ENCODE measurements at places on chromosomes 16 and 17.

DNA sequence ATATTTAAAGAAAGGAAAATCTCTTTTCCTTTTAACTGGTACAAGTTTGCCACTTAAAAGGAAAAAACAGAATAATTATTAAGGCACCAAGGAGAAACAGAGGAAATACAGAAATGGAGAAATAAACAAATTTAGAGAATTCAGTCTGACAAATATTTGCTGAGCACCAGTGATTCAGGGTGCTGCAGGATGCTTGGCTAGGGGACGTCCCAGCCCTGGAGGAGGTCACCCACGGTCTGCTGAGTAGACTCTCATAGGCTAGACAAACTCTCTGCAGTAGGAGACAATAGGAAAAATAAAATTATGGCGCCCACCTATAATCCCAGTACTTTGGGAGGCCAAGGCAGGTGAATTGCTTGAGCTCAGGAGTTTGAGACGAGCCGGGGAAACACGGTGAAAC is 15.9 kb downstream of the C1QTNF1 start:
- no peak for DNase-seq

GRCh38 chr17:42678951-42679491 is 2.2 kb upstream of the PLEKHH3 start:
- DNase-seq = peak; percentile 42

DNA sequence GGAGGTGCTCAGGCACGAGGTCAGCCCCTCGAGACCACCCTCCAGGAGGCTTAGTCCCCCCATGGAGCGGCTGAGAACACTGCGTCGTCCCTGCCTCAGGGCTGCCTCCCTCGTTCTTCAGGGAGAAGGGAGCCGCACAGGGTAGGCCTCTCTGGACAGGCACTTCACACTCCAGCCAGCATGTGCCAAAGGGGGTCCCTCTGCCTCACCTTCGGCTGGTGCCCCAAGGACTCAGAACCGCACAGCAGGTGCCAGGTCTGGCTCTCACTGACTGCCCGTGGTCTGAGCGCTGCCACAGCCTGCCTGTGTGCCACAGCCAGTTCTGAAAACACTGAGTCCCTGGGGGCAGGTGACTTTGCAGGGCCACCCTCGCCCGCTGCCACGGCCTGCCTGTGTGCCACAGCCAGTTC is 7.1 kb downstream of the P2RX5 start:
- DNase-seq = no peak

GRCh38 chr17:36629970-36630502 is 28.7 kb downstream of the MRM1 start:
- no peak for DNase-seq

GRCh38 chr16:10339777-10340732 is 45.8 kb upstream of the ATF7IP2 start:
- no peak for DNase-seq

DNA sequence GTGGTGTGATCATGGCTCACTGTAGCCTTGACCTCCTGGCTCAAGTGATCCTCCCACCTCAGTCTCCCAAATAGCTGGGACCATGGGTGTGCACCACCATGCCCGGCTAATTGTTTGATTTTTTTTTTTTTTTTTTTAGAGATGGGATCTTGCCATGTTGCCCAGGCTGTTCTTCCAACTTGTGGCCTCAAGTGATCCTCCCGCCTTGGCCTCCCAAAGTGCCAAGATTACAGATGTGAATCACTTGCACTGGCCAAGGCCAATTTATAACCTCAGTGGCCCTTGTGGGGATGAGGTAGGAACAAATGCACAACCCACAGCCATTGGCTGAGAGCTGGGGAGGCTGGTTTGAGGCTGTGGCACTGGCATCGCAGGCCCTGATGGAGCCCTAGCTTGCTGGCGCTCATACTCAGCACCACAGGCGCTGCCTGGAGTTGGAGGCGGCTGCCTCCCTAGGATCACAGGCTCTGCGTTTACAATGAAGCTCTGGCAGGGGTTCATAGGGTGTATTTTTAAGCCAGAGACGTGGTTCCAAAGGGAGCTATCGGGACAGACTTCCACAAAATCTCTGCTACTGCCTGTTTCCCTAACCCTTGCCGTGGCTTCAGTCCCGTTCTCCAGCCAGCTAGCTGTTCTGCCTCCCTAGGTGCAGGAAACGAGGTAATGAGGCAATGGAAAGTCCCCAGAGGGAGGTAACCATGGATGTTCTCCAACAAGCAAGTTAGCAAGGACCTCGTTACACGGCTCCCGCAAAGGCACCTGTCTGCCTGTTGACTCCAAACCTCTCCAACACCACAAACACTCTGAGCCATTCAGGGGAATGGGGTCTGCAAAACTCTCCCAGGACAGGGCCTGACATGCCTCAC is 2.9 kb downstream of the ABCA3 start:
- no peak for DNase-seq

GRCh38 chr16:53058441-53058840 is 3.6 kb downstream of the CHD9 start:
- no peak for DNase-seq

DNA sequence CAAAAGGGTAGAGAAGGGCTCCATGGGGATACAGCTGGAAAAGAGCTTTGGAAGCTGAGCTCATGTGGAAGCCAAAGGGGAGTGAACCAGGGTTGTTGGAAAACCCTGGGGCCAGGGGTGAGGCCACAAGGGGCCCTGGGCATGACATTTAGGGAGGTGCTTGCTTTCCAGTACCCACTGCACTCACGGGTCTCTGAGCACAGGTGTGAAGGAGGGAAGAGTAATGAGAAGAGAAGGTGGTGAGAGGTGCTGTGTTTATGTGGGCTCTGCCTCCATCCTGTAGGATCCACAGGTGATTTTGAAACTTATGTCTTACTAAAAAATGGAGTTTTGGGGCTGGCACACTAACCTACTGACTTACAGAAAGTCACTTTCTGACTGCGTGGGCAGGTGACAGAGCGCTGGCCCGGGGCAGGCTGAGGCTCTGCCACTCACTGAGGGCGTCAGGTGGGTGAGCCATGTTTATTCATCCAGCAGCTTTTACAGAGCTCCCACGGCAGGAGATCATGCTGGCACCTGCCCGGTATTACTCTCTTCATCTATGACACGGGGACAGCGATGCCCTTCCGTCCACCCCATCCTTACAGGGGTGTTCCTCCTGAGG is 18.9 kb downstream of the KSR1 start:
- no peak for DNase-seq

DNA sequence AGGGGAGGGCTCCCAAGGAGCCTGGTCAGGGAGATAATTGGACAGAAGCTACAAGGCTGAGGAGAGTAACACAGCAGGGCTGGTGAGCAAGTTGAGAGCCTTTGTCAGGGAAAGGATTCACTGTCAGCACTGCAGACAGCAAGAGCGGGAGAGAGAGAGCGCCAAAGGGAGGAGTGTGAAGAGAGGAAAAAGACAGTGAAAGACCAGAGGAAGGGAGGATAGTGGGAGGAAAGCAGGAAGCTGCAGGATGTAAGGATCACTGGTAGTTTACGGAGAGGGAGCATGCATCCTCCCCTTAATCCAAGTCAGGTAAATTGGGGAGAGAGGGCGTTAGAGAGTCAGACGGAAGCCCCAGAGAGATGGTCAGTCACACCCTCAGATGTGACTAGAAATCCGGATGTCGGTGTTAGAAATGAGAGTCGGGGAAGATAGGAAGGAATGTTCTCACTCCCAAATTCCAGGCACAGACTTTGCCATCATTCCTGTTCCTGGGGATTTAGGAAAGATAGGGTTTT is 13.8 kb upstream of the SPOP start:
- no peak for DNase-seq

DNA sequence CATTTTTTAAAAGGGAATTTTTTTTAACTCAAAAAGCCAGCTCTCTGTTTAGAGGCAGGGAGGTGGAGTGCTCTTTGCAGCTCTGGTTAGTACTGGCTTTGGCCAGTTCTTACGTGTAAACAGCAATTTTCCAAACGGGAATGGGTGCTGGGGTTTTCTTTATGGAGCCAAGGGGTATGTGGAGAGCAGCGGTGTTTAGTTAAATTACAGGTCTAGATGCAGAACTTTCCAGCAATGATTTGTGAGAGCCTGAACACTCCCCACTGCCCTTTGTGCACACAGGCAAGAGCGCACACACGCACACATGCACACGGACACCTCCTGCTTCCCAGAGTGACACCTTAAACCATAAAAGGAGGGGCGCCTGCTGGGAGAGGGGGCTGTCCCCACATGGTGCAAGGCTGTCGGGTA is 140.2 kb downstream of the MSI2 start:
- DNase-seq = no peak

DNA sequence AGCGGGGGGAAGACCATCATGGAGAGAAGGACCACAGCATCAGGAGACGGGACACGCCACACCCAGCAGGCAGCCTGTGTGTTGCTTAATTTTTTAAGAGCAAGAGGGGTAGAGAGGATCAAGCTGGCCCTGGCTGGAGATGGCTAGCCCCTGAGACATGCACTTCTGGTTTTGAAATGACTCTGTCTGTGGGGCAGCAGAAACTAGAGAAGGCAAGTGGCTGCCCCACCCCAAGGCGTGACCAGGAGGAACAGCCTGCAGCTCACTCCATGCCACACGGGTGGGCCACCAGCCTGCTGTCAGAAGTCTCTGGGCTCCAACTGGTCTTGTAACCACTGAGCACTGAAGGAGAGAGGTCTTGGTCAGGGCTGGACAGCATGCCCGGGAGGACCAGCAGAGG is 75.5 kb downstream of the SOCS1 start:
- peak; percentile 32 for DNase-seq

- no peak for DNase-seq
Measured at GRCh38 chr17:3695129-3695722, 729 bp downstream of the P2RX5 start.

DNA sequence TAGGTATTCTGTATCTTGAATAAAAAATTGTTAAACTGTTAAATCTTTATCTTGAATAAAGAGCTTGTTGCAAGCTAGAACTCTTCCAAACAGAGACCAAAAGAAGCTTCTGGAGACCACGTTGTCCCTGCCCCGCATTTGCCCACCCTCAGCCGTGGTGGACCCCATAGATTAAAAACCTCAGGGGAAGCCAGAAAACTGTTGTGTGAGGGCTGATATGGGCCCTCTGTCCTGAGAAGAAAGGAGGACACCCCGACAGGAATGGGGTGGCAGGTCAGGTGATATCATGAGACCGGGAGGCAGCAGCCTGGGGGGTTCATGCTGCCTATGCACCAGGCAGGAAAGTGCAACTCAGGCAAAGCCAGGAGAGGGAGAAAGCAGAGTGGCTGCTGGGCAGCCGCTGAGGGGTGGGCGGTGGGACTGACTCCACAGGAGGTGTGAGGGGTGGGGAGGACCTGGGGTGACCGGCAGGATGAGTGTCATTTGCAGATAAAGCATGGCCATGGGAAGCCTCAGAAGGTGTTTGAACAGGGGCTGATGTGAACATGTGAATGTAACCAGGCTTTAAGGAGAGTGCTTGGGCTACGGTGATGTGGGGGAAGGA is 147.8 kb downstream of the IRF8 start:
- DNase-seq = no peak

- DNase-seq = no peak
Measured at GRCh38 chr16:22252317-22252716, 44.9 kb upstream of the POLR3E start.

DNA sequence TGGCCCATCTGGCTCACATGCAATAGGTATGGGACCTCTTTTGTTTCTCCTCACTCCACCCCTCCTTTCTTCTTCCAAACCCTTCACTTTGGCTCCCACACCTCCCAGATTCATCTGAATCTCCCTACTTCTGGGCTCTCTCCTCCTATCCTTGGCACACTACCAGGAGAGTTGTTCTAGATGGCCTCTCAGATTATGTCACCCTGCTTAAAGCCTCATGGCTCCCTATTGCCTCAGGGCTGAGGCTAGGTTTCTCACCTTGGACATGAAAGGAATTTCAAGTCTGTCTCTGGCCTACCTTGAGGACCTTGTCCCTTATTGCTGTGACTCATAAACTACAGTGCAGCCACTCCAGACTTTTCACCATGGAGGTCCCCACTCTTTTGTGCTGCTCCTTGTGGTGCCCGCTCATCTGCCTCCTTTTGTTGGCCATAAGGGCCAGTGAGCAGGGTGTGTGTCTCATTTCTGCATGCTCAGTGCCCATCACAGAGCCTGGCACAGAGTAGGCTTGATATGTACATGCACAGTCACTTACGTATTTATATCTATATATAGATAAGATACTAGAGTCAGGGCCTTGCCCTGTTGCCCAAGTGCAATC is 1.0 kb upstream of the MFAP4 start:
- DNase-seq = no peak

DNA sequence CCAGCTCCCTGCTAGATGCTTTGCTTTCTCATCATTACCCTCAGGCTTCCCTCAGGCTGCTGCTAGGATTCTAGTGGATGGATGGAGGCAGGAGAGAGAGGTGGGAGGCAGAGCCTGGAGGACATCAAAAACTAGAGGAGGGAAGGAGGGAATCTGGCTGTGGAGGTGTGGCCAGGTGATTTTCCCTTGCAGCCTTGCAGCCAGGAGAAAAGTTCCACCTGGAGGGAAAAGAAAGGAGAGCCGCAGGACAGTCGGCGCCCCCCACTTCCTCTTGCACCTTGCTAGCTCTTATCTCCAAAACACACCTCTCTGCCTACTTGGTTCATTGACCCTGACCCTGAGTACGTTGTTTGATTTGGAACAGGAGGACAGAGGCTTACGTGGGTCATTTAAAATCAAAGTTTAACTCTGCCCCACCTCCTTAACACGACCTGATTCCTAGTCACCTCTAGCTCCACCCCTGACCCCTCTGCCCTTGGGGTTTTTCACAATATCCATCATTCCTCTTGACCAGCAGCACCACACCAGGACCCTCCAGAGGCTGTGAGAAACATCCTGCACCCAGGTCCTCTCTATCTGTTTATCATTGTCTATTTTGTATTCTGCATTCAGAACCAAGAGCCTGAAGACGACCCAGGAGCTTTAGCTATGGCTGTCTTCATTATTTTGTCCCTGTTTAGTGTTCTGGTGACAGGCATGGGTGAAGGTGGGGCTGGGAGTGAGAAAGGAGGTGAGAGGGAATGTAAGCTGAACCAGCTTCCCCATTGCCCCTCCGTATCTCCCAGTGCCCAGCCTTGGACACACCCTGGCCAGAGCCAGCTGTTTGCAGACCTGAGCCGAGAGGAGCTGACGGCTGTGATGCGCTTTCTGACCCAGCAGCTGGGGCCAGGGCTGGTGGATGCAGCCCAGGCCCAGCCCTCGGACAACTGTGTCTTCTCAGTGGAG is 15.9 kb downstream of the AOC3 start:
- no peak for DNase-seq

DNA sequence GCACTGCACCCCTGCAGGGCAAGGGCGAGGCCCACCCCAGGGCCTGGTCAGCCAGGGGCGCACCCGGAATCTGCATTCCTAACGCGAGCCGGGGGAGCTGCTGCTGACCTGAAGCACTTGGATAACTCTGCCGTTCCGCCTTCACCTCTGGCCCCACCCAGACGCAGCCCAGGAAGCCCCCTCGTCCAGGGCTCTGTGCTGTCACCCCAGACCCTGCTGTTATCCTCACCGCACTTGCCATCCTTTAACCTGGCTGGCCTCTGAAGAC is 13.3 kb upstream of the PABPN1L start:
- DNase-seq = no peak

DNA sequence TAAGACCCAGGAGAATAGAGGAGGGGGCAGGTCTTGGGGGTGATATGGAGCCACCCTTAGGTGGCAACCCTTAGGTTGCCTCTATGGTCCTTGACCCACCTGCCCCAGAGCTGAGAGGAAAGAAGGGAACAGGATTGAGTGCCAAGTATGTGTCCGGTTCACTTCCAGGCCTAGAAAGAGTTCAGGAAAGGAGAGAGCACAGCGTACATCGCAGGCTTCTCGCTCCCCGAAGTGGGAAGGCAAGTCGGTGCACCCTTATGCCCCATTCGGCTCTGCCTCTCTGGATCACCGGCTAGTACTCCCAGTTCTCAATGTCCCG is 631 bp downstream of the SP6 start:
- DNase-seq = no peak

- DNase-seq = no peak
Measured at GRCh38 chr16:3484318-3485096, 10.8 kb downstream of the C16orf90 start.

Data from CD4-positive, alpha-beta T cell (primary cell).